GOT3 (cell line): ENCODE measurements at places on chromosomes 6 and 20.

GRCh38 chr20:13442986-13443385, 195.7 kb downstream of the TASP1 start:
- no peak for DNase-seq

GRCh38 chr20:20843982-20844381, 131.5 kb upstream of the RALGAPA2 start:
- DNase-seq: no peak

GRCh38 chr6:129954749-129955431, 63.5 kb upstream of the L3MBTL3 start:
- no peak for DNase-seq

DNA sequence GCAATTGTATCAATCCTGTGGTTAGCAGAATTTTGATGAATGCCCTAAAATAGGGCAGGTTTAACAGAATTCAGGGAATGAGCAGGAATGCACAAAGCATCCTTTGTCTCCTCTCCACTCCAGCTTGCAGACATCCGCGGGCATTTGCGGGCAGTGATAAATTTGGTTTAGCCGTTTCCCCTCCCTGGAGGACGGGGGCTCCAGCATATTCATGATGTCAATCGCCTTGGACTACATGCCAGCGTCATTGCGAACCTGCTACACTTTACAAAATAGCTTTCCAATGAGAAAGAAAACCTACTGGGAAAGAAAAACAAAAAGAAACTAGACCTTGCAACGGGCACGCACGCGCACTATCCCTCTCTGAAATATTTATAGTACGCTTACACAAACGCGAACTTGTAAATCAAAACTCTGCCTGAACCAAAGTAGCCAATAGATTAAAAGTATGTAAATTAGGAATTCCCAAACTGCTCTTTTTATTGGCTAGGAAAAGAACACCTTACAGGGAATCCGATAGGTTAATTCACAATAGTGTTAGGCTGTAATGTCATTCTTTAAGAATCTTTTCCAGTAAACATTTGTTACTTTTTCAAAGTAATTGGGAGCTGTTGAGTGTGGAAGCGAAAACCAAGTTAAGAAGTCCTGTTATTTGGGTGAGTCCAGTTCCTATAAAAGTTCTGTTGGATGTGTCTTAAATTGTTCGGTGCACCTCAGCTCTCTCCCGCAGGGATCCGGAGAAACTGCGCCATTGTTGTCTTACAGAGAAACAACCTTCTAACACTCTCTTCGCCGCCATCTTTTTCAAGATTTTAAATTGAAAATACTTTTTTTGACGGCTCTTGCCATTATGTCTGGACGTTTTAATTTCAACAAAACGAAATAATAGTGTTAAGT, 136.7 kb downstream of the HFE start:
- no peak for DNase-seq

- no peak for DNase-seq
These were observed 107.5 kb downstream of the TMEM170B start for GRCh38 chr6:11645016-11645415.

- no peak for DNase-seq
These were observed 165.4 kb upstream of the CHD6 start for GRCh38 chr20:41783423-41784208.

DNA sequence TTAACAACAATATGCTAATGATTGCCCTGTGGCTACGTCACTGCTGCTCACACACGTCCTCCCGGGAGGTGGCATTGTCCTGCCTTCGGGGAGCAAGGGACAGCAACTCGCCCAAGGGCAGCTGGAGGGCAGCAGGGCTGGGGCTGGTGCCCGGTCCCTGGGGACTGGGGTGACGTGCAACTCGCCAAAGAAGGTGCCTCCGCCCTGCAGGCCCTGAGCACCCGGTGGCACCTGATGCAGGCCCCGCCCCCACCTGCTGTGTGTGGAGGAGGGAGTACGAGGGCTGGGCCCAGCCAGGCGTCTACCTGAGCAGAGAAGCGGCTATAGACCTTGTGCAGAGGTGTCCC, 64.8 kb upstream of the SLCO4A1 start:
- DNase-seq: no peak

DNA sequence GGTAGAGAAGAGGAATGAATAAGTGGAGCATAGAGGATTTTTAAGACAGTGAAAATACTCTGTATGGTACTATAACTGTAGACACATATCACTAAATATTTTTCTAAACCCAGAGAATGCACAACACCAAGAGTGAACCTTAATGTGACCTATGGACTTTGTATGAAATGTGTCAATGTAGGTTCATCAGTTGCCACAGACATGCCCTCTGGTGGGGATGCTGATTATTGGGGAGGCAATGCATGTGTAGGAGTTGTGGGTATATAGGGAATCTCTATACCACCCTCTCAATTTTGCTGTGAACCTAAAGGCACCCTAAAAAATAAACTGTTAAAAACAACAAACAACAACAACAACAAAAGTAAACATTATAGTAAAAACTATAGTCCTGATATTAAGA, 293.7 kb downstream of the RNF144B start:
- no peak for DNase-seq

- DNase-seq: no peak
These were observed 16.4 kb downstream of the CASS4 start for GRCh38 chr20:56428410-56428809.

- DNase-seq: no peak
These were observed 1.7 kb downstream of the JAG1 start for GRCh38 chr20:10671919-10672623.

- DNase-seq: peak; percentile 9
These were observed 38.7 kb downstream of the GSTA2 start for GRCh38 chr6:52724406-52725121.

- DNase-seq: no peak
These were observed 175.7 kb downstream of the VEGFA start for GRCh38 chr6:43945768-43946080.

GRCh38 chr20:16713066-16713465, 16.8 kb upstream of the SNRPB2 start:
- DNase-seq: no peak

- DNase-seq: no peak
These were observed at the start of gene CST9 for GRCh38 chr20:23605867-23606651. TSS of gene CST9 (minus strand) at chr20:23605917. CDS start at chr20:23605864, 53 bp downstream.

- no peak for DNase-seq
These were observed 157.9 kb downstream of the SLC24A3 start for GRCh38 chr20:19370076-19371075.

GRCh38 chr20:9999645-10000044, 35.1 kb upstream of the ANKEF1 start:
- DNase-seq: no peak

DNA sequence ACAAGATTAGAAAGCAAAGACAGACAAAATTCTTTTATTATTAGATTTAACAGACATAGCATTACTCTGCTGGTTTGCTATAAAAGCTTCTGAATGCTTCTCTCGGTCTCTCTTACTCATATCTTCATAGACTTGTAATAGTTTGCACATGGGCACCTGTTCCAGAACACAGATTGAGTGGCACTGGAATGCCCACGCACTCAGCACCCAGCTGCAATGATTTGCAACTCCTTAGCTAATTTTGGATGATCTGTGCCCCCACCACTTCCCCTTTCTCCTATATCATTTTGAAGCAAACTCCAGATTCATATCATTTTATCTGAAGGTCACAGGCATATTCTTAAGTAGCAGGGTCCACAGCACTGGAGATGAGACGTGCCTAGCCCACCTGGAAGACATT, 148.8 kb downstream of the CFAP61 start:
- no peak for DNase-seq

DNA sequence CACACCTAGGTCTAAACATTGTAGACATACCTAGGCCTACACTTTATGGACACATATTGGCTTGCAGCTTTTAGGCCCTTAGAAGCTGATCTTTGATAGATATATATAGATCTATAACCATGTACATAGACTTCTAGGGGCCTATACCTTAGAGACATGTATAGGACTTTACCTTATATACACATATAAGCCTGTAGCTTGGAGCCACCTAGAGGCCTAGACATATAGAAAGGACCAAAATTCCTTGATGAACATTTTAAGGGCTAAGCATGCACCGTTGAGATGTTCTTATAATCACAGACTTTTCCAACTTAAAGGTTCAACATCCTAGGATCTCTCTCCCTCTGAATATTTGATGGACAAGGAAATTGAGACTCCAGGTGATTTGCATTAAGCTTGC, 371.7 kb upstream of the SASH1 start:
- DNase-seq: no peak

- DNase-seq: no peak
These were observed 90.6 kb upstream of the ADGRF1 start for GRCh38 chr6:47132724-47133123.

DNA sequence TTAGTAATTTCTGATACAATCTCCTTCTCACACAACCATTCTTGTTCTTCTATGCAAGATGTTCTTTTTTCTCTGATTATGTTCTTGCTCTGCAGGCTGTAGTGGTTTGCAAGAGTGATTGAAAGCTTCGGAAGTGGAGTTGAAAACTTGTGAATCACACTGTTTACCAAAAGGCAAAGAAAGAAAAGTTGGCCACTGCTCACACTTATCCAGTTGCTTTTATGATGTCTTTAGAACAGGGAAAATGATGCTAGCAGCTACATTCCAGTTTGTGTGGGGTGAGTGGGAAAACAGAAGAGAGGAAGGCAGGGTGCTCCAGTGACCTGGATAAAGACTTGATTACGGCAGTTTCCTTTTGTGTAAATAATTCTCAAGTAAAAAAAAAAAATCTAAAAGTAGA, 583.3 kb downstream of the TENT5A start:
- no peak for DNase-seq

- no peak for DNase-seq
These were observed 10.9 kb downstream of the FKBP1A start for GRCh38 chr20:1381753-1382591.

DNA sequence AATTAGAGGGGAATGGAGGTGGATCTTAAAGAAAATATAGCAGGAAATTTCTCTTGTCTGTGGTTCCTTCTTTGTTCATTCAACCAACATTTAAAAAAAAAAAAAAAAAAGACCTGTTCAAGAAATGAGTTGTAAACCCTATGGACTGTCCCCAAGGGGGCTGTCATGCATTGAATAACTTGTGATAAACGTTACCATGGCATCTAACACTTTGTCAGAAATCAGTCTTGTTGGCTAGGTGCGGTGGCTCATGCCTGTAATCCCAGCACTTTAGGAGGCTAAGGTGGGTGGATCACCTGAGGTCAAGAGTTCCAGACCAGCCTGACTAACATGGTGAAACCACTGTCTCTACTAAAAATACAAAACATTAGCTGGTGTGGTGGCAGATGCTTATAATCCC, 381.7 kb downstream of the BCKDHB start:
- DNase-seq: no peak

DNA sequence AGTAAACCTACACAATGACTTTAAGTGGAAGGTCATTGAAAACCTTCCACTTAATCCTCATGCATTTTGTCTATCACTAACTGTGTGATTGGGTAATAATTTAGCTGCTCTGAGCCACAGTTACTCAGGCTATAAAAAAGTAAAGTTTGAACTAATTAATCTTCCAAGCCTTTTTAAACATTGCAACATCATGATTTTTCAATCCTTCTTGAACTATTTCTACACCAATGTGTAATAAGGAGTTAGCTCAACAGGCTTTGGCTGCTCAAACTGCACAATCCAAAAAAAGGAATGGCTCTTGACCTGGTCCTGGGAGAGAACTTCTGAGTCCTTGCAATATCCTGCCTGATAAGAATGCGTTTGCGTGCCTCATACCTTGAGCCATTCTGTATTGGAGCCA, 34.8 kb upstream of the FILIP1 start:
- DNase-seq: no peak

DNA sequence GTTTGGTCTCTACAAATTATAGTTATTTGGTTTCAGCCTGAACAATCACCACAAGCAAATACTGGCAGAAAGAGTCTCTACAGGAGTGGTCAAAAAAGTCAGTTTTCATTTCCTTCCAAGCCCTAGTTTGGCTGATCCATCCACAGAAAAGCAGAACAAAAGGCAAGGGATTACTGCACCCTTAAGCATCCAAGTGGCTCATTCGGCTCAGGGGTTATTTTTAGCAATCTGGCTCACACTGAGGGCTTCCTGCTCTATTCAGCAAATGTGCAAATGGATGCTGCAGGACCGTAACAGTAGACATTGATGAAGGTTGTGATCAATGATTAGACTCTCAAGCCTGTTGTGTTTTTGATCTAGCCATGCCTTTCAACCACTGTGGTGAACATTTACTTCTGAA, 62.2 kb upstream of the FABP7 start:
- DNase-seq: no peak

GRCh38 chr20:51811042-51811355, 8.7 kb upstream of the SALL4 start:
- DNase-seq: no peak

DNA sequence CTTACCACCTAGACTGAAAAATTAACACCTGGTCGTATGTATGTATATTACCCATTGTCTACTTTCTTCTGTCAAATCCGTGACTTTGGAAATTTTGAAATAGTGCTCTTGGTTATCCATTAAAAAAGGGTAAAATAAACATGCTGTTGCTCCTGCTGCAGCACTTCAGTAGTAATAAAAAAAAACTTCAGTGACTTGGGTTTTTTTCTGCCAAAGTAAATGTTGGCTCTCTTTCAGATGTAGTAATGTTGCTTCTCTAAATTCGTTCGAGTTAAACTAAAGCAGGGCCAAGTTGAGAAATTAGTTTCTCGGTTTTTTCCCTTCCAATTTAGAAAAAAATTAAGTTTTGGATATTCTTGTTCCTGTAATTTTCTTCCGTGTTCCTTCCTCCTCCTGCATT, 34.2 kb downstream of the JARID2 start:
- no peak for DNase-seq

GRCh38 chr6:47414423-47415167, 63.0 kb upstream of the CD2AP start:
- DNase-seq: no peak

DNA sequence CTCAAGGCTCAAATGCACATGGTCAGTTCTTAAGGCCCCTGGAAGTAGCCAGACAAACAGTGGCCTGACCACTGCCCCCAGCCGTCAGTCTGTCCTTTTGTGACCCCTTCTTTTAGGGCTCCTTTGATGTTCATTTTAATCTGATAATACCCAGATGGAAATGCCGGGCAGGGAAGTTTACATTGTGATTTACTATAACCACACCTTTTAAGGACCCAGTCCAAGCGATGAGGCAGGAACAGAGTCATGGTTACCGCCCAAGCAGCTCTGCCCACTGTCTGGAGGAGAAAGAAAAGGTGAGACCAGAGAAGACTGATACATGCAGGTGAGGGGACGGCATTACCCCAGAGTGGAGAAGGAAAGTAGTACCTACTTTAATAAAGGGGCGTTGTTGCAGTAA, 110.6 kb downstream of the PLEKHG1 start:
- DNase-seq: no peak

GRCh38 chr6:14212020-14212419, 94.4 kb downstream of the CD83 start:
- no peak for DNase-seq

DNA sequence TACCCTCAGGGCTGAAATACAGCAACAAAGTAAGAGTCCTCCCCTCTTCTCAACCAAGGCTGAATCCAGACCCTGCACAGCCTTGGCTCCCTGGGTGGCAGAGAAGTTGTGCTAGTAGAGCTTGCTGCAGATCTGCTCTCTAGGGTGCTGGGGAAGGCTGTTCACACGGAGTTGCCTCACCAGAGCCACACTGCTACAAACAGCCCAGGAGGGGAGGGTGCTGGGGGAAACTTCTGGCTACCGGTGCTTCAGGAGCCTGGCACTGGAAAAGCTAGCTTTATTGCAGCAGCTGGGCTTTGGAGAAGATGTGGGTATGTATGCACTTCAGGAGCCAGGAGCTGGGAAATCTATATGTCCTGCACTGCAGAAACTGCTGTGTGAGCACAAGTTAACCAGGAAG, 37.6 kb upstream of the SUPT3H start:
- no peak for DNase-seq

GRCh38 chr6:137734875-137735182, 132.2 kb upstream of the TNFAIP3 start:
- DNase-seq: no peak

GRCh38 chr6:137353346-137353745, 134.2 kb upstream of the IFNGR1 start:
- DNase-seq: no peak
